Pulmonary artery endothelial cell (primary cell): ENCODE measurements at places on chromosomes 11 and 22. TPM values are rescaled to one million over a fixed set of nuclear protein-coding genes. Genes with fewer than 3 reads are reported as not detected.

Gene LRRC56
- 0.40 and 0.46 TPM in 2 replicates for total RNA-seq

Gene EFCAB6
- 0.14 and 0.26 TPM in 2 replicates for total RNA-seq

Gene CACNA1I
- under 0.01 TPM in 1 of 2 replicates, not detected in the other for total RNA-seq

Gene ZBTB16
- total RNA-seq: 17.3 and 41.7 TPM in 2 replicates

Gene RAPSN
- 0.14 and 0.26 TPM in 2 replicates for total RNA-seq

Gene SAA1
- not detected in 2 replicates for total RNA-seq

Gene ADORA2A
- total RNA-seq: 35.5 and 113 TPM in 2 replicates

Gene RAB3IL1
- total RNA-seq: 0.92 and 1.9 TPM in 2 replicates

Gene DLG2
- 0.42 and 0.66 TPM in 2 replicates for total RNA-seq

Gene RRAS2
- total RNA-seq: 139 and 157 TPM in 2 replicates

Gene SLN
- total RNA-seq: not detected in 2 replicates

Gene OPCML
- not detected in 2 replicates for total RNA-seq
